ENCODE measurements at places on chromosomes 12 and 14. TPM values are rescaled to one million over a fixed set of nuclear protein-coding genes. Genes with fewer than 3 reads are reported as not detected.

BDKRB1 gene
- total RNA-seq: 0.18 TPM

CLEC4A gene
- 4.2 TPM for total RNA-seq

GDF3 gene
- total RNA-seq: not detected

CCDC196 gene
- total RNA-seq: not detected

ERBB3 gene
- 191 TPM for total RNA-seq

HECTD1 gene
- 150 TPM for total RNA-seq

ANO6 gene
- 56.2 TPM for total RNA-seq

ITGB7 gene
- total RNA-seq: 7.9 TPM

Data from lung (tissue), 17 donors.